ENCODE measurements at places on chromosomes 12 and 14. TPM values are rescaled to one million over a fixed set of nuclear protein-coding genes. Genes with fewer than 3 reads are reported as not detected.

DNA sequence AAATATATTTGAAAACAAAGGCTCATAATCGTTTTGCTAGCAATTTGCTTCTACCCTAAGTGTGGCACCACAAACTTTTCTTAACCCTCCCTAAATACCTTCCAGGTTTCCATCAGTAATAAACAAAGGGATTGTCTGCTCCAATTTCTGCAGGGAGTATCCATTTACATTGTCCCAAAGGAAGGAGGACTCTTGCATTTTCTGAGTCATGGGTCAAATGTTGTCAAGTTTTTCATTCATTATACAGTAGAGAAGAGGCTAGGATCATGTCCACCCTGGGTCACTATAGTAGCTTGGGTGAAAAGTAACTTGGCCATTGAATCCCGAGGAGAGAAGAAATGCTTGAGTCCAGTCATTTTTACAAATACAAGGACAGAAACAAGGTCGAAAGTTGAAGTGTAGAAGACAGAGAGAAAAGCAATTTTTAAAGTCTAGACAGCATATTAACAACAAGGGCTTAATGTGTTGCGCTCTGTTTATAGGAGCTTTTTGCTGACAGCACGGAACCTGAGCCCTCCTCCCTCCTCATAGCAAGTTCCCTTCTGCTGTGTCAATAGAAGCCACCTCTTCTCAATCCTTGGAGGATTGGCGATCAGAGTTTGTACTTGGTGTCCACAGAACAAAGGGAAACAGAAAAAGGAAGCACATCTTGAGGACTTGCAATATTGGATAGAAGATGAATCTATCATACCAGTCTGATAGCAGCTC, 53.1 kb downstream of the TMEM30B start:
- H3K27ac ChIP-seq = no peak overlapping the region
- H3K27me3 ChIP-seq = no peaks in the 10 kb centered on the region
- H3K4me1 ChIP-seq = peaks cover 11% of the 10 kb centered on the region
- no peaks in the 10 kb centered on the region for H3K36me3 ChIP-seq
- no peak for DNase-seq

GRCh38 chr12:59182191-59182590, 261.9 kb upstream of the LRIG3 start:
- no peaks in the 10 kb centered on the region for H3K36me3 ChIP-seq
- H3K27me3 ChIP-seq = no peaks in the 10 kb centered on the region
- no peak for DNase-seq

DNA sequence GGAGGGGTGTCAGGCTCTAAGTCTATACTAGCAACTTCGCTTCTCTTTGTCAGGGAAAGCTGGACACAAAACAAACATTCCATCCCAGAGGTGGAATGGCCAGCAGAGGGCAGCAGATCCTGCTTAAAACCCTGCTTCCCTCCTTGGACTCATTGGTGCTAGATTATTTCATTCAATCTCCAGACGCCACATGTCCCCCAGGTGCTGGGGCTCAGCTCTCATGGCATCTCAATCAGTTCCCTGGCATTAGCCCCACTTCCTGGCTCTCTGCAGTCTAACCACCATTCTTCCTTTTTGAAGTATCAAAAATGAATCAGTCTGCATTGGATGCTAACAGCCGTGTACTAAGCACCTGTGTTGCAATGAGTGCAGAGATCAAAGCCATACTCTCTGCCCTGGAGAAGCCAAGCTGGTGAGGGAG, 8.1 kb upstream of the PPP1R1A start:
- no peak overlapping the region for H3K4me3 ChIP-seq
- H3K27ac ChIP-seq = no peak overlapping the region
- peak; percentile 25 for DNase-seq
- H3K27me3 ChIP-seq = no peaks in the 10 kb centered on the region

DNA sequence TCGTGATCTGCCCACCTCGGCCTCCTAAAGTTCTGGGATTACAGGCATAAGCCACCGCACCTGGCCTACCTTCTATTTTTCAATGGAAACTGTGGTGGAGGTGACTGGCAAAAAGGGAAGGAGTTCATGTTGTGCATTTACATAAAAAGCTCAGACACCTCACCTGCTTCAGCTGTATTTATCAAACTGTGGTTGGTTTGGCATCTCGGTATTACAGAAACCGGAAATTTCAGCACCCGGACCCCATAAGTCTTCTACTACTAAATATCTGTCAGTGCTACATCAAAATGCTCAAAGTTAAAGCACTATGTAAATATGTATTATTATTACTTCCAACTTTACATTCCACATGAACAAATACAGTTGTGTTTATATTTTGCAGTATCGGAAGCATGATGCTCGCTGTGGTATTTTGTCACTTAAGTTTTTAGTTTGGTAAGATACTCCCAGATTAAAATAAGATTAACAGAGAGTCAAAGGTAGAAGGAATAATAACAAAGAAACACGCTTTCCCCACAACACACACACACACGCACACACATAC, 95.4 kb downstream of the ITPR2 start:
- DNase-seq = no peak
- no peaks in the 10 kb centered on the region for H3K36me3 ChIP-seq
- H3K27me3 ChIP-seq = no peaks in the 10 kb centered on the region
- H3K4me1 ChIP-seq = peaks cover 3% of the 10 kb centered on the region
- H3K27ac ChIP-seq = no peak overlapping the region

GRCh38 chr12:127984386-127985055, 282.4 kb upstream of the TMEM132C start:
- no peaks in the 10 kb centered on the region for H3K4me1 ChIP-seq
- H3K27ac ChIP-seq = no peak overlapping the region
- no peak overlapping the region for H3K4me3 ChIP-seq

DNA sequence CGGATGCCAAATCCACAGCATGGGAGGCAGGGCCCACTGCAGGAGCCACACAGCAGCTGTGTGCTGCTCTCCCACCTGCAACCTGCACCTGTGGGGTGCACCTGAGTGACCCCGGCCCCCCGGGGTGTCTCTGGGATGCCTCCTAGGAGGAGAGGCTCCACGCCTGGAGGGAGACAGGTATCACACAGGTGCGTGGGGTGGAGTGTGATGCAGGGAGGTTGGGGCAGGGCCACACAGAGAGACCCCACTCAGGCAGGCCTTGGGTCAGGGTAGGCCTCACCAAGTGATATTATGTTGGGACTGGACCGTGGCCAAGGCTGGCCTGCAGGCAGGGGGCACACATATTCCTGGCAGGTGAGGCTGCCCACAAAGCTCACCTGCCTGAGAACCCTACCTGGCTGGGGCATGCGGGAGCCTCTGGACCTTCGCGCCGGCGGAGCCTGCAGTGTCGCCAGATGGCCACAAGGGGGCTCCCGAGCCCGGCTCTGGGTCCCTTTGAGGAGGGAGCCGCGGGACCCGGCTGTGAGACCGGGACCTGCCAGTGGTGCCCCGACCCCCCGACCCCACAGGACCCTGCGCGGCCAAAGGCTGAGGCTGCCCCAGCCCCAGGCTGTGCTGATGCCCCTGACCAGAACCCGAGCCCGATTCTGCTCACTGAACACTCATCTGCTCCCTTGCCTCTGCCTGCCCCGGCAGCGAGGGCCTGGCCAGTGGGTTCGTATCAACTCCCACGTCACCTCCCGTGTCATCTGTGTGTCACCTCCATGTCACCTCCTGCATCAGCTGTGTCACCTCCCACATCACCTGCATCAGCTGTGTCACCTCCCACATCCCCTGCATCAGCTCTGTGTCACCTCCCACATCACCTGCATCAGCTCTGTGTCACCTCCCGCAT, 11.4 kb downstream of the TMEM121 start:
- DNase-seq = no peak
- no peak overlapping the region for H3K4me3 ChIP-seq
- no peaks in the 10 kb centered on the region for H3K27me3 ChIP-seq
- H3K27ac ChIP-seq = no peak overlapping the region

GRCh38 chr12:77324416-77324762, 259.0 kb upstream of the E2F7 start:
- no peak for DNase-seq
- H3K27ac ChIP-seq = no peak overlapping the region
- no peaks in the 10 kb centered on the region for H3K27me3 ChIP-seq

DNA sequence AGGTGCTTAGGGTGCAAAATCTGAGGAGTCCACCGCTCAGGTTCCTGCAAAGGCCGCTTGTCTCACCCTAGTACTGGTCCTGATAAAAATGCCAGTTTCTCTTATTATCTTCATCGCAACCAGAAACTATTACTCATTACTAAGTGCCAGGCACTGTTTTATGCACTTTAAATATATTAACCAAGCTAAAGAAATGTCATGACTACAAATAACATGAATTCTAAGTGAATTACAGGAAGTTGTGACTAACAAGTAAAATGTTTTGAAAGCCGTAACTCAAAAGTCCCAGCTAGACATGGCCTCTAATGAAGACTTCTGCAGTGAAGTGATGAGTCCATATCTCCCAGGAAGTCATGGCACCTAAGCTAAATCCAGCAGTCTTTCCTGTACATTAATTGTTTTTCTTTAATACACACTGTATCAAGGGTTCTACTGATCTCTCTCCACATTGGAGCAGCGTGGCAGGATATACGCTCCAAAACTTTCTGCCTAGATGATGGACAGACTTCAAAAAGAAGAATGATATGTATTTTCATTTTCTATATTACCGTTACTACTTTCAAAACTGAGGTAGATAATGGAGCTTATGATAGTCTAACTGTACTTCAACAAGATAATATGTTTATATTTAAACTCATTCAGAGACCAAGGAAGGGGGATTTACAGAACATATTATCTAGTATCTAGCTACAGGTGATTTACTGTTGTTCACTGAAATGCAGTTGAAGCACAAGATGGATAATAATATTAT, 117.3 kb upstream of the ARID2 start:
- no peak overlapping the region for H3K27ac ChIP-seq
- no peaks in the 10 kb centered on the region for H3K36me3 ChIP-seq
- H3K4me1 ChIP-seq = no peaks in the 10 kb centered on the region
- H3K27me3 ChIP-seq = no peaks in the 10 kb centered on the region

- peaks cover 7% of the 10 kb centered on the region for H3K4me1 ChIP-seq
- H3K36me3 ChIP-seq = no peaks in the 10 kb centered on the region
- DNase-seq = no peak
- H3K27me3 ChIP-seq = no peaks in the 10 kb centered on the region
- H3K27ac ChIP-seq = no peak overlapping the region
Measured at GRCh38 chr12:6361834-6362233, 13.5 kb downstream of the SCNN1A start.

- no peaks in the 10 kb centered on the region for H3K27me3 ChIP-seq
- no peak overlapping the region for H3K27ac ChIP-seq
- H3K4me3 ChIP-seq = no peak overlapping the region
- DNase-seq = no peak
- H3K36me3 ChIP-seq = no peaks in the 10 kb centered on the region
Measured at GRCh38 chr14:104144453-104144790, 6.0 kb downstream of the KIF26A start.

DNA sequence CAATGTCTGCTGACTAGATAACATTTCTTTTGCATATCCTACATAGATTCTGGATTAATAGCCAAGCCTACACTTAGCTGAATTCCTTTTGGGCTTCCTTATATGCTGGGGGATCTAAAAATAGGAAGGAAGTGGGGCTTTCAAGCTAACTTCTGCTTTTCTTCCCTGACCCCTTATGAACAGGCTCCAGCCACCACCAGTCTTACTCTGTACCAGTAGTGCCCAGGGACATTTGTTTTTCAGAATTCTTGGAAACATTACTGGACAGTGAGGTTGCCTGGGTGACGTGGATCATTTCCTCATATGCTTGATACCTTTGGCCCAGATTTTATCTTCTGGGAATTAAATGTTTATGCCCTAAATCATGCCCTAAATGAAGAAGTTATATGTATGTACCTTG, 55.9 kb upstream of the SRRM4 start:
- no peak overlapping the region for H3K4me3 ChIP-seq
- no peaks in the 10 kb centered on the region for H3K27me3 ChIP-seq
- DNase-seq = no peak
- H3K36me3 ChIP-seq = no peaks in the 10 kb centered on the region
- no peak overlapping the region for H3K27ac ChIP-seq

DNA sequence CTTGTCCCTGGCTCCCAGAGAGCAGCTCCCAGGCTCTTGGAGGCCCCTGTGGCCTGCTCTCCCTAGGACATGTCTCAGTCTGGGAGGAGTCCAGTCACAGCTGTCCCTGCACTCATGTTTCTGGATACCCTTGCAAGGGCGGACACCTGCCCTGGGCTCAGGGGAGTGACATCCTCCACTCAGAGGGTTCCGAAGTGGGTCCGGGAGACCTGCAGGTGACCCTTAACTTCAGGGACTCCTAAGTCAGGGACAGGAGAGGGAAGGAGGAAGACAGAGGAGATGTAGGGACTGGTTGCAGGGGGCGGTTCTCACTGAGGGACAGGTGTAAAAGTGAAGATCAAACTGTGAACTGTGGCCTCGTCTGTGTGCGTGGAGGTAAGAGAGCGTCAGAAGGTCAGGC, 37.6 kb downstream of the CACNA2D4 start:
- no peaks in the 10 kb centered on the region for H3K36me3 ChIP-seq
- H3K27ac ChIP-seq = no peak overlapping the region
- no peaks in the 10 kb centered on the region for H3K4me1 ChIP-seq
- DNase-seq = no peak
- no peaks in the 10 kb centered on the region for H3K27me3 ChIP-seq

DNA sequence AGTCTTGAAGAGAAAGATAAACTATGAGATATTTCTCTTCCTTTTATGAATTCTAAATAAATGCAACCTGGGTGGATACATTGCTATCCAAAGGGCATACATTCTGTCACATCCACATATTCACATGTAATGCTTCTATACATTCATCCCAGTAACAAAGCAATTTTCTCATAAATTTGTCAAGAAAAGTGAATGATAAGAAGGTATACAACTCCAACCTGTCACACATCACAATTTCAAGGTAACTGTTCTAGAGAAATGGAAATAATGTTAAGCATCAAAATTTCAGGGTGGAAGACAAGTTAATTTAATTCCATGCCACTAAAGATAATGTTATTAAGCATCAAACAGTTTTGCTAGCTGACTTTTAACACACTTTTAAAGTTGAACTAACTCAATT, 212.9 kb downstream of the SYT10 start:
- no peak overlapping the region for H3K27ac ChIP-seq
- H3K4me3 ChIP-seq = no peak overlapping the region
- H3K4me1 ChIP-seq = no peaks in the 10 kb centered on the region
- H3K36me3 ChIP-seq = no peaks in the 10 kb centered on the region

GRCh38 chr12:70706611-70707010, 69.4 kb upstream of the PTPRB start:
- H3K36me3 ChIP-seq = no peaks in the 10 kb centered on the region
- no peak overlapping the region for H3K4me3 ChIP-seq
- no peaks in the 10 kb centered on the region for H3K4me1 ChIP-seq
- no peak for DNase-seq

- no peaks in the 10 kb centered on the region for H3K36me3 ChIP-seq
- no peak overlapping the region for H3K4me3 ChIP-seq
- no peaks in the 10 kb centered on the region for H3K4me1 ChIP-seq
- H3K27me3 ChIP-seq = no peaks in the 10 kb centered on the region
Measured at GRCh38 chr12:89400415-89400814, 48.1 kb upstream of the DUSP6 start.

HOTAIR gene
- total RNA-seq = not detected

HAL gene
- total RNA-seq = 1.6 TPM

KRT85 gene
- not detected for total RNA-seq

MRPS35 gene
- 32.7 TPM for total RNA-seq

DIO3 gene
- 0.41 TPM for total RNA-seq

C14orf132 gene
- 23.0 TPM for total RNA-seq

DENND5B gene
- 28.6 TPM for total RNA-seq

SLC38A4 gene
- not detected for total RNA-seq

BICDL1 gene
- total RNA-seq = 4.4 TPM

COPZ1 gene
- 59.4 TPM for total RNA-seq

B4GALNT3 gene
- total RNA-seq = 22.3 TPM

PLBD1 gene
- total RNA-seq = 7.0 TPM
